ENCODE measurements at places on chromosomes 3 and 15.

GRCh38 chr3:25885544-25885943 is 95.7 kb downstream of the OXSM start:
- DNase-seq: no peak

DNA sequence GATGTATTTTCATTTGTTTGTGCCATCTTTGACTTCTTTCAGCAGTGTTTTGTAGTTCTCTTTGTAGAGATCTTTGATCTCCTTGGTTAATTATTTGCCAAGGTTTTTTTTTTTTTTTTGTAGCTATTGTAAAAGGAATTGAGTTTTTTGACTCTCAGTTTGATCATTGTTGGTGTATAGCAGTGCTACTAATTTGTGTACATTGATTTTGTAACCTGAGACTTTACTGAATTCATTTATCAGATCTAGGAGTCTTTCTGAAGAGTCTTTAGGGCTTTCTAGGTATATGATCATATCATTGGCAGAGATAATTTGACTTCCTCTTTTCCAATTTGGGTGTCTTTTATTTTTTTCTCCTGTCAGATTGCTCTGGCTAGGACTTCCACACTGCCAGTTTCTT is 42.2 kb upstream of the POMGNT2 start:
- no peak for DNase-seq

GRCh38 chr3:113828600-113828999 is 10.0 kb upstream of the GRAMD1C start:
- no peak for DNase-seq

- DNase-seq: no peak
These were observed 54.5 kb downstream of the TMEM108 start for GRCh38 chr3:133092681-133093080.

DNA sequence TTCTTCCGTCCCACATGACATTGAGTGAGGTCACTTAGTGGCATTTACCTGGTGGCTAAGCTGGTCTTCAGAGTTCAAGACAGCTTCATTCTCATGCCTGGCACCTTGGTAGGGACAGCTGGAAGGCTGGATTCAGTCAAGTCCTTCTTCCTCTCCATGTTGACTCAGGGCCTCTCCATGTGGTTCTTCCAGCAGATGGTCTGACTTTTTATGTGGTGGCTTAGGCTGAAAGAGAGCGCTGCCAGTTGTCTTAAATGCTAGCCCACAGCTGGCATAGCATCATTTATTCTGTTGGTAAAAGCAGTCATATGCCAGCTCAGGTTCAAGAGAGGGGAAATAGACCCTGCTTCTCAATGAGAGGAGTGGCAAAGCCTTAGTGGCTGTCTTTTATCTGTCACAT is 53.0 kb upstream of the CTDSPL start:
- no peak for DNase-seq

- DNase-seq: no peak
These were observed 48.5 kb upstream of the RAB6B start for GRCh38 chr3:133944181-133944580.

DNA sequence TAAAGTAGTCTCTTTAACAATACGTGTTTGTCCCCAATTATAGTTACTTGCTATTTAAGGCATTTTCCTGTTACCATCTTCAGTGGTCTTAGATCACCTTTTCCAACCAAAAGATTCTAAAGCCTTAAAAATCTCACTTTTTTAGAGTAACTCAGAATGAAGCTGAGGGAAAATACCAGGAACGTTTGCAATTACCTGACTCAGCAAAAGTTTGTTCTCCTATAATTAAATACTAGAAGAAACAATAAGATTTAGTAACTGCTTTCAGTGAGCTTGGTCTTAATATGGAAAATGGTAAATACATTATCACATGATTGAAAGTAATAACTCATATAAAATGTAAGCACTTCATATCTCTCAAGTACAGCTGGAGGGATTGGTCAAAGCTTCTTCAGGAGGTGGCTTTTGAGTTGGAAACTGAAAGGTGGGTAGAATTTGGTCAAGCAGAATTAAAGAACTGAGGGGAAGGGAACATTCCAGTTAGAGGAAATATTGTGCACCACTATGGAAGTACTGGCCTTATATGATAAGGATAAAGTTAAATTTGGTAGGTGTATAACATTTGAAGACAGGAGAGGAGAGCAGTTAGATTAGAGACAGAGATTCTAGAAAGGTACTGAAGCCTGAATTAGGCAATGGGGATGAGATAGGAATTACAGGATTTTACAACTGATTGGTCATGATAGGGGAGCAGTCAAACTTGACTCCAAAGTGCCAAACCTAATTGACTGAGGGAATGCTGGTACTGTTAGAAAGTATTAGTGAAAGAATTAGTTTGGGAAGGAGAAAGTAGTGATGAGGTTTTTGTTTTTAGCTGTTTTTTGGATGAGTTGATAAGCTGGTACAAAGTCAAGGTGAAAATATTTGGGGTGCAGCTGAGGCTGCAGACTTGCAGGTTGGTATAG is 21.9 kb downstream of the TSC22D2 start:
- no peak for DNase-seq

Measured in stimulated activated CD8-positive, alpha-beta memory T cell treated with anti-CD3 and anti-CD28 coated beads, Interleukin-4, amount 100 ng/mL, for 1 hour (primary cell).